ENCODE measurements at places on chromosomes 1 and 21.

- DNase-seq, result no peak
Observed at GRCh38 chr1:110425612-110426152, 18.2 kb upstream of the LAMTOR5 start.

GRCh38 chr1:27569088-27569460, 34.9 kb downstream of the AHDC1 start:
- DNase-seq, result no peak

DNA sequence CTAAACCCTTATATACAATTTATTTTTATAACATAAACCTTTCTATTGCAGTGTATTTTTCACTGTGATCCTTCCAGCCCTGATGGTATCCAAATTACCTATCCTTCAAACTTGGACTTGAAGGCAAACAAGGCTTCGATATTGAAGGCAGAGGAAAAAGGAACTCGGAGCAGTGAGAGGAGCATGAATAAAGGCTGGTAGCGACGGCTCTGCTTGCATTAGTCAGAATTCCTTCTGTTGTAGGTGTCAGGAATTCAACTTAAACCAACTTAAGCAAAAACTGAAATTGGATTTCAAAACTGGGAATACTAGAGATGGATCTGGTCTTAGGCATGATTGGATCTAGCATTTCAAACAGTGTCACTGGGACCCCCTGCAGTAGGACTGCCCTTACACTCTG, 17.8 kb upstream of the SSX2IP start:
- DNase-seq, result no peak

DNA sequence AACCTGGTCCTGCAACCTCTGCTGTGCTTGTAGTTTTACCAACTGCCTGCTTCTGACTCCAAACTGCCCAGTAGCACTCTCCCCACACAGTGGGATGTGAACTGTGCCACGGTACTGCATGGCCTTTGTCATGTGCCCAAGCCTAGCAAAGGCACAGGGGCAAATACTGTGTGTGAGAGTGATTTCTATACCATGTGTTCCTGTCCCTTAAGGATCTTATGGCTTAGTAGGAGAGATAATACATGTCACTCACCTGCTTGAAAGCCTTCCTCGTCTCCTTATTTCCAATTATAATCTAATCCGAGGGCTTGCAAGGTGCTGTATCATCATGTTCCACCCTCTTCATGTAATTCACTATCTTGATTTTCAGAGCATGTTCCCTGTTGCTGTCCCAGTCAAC, 51.3 kb downstream of the UBE4B start:
- no peak for DNase-seq

DNA sequence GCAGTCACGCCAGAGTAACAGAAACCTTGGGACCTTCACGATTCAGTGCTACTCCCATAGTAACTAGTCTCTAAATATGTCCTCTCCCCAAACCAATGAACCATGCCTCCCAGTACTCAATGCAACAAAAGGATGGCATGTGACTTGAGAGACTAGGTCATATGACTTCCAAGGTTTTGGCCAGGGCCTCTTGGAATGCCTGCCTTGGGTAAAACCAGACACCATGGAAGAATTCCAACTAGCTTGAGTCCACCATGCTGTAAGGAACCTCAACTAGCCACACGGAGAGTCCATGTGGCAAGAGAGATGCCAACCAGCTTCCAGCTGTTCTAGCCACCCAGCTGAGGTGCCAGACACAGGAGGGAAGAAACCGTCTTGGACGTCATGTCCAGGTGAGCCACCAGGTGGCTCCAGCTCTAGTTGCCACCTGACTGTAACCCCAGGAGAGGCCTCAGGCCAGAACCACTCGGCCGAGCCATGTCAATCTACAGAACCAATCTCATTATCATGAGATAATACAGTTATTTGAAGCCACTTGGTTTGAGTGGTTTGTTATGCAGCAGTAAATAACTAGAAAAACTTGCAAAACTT, 115.0 kb downstream of the SYF2 start:
- DNase-seq, result peak; percentile 25

GRCh38 chr1:70084314-70084915, 121.0 kb downstream of the LRRC40 start:
- no peak for DNase-seq

DNA sequence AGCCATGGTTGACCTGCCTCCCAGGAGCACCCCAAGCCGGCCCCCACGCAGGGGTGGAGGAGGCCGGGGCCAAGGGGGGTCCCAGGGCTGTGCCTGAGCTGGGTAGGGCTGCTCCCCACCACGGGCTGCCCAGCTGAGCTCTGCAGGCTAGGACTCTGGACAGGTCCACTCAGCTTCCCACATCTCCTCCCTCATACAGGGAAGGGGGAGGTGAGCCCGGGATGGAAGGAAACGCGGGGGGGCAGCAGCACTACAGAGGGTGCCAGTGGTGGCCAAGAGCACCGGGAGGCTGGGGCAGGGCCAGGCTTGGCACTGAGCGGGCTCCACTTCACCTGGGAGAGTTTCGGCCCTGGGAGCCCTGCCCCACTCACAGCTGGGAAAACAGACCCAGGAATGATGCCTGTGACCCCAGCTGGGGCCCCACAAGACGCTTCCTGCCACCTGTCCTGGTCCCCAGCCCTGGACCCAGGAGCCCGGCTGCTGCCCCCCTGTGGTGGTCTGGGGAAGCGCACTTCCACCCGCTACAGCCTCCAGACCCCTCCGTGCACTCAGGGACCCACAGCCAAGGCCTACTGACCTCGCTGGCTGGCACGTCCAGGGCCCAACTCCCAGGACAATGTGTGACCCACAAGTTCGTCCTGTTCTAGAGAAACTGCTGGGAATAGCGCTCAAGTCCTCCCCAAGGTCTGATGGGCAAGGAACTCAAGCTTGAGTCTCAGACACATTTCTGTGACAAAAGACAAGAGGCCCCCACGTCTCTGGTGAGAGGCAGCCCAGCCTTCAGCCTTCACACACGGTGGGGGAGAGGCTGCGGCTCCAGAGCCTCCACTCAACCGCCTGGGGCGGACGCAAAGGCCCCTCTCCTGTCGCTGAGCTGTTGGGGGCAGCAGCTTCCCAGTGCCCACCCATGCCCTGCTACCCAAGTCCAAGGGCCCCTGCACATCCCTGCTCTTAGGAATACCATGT, 3.0 kb downstream of the AURKAIP1 start:
- peak; percentile 86 for DNase-seq

DNA sequence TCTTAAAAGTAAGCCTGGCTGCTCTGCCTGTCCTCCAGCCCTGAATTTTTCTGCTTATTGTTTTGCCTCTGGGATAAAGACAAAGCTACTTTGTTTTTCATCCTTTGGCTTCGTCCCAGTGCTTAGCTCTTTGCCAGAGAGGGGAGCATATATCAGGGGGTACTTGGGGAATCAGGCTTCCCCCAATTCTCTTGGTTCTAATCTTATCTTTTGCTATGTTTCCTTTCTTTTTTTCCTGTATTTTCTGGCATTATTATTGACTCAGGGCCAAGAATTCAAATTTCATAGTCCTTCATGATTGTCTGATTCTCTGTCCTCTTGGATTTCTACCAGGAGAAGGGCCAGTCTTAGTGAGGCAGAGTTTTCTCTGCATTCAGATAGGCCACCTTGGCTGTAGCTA, 51.2 kb downstream of the GIPC2 start:
- DNase-seq, result no peak

- no peak for DNase-seq
Observed at GRCh38 chr1:7570311-7570710, 200.8 kb upstream of the VAMP3 start.
